ENCODE measurements at places on chromosomes 3 and 15. TPM values are rescaled to one million over a fixed set of nuclear protein-coding genes. Genes with fewer than 3 reads are reported as not detected.

Gene SCG3
- not detected for total RNA-seq

Gene TNNC1
- total RNA-seq, result 7.1 TPM

Gene SCAANT1
- total RNA-seq, result 2.9 TPM

Gene RARB
- not detected for total RNA-seq

Gene PAQR5
- total RNA-seq, result not detected

GRCh38 chr3:141940194-141940776 is 63.8 kb downstream of the ATP1B3 start:
- DNase-seq, result no peak

DNA sequence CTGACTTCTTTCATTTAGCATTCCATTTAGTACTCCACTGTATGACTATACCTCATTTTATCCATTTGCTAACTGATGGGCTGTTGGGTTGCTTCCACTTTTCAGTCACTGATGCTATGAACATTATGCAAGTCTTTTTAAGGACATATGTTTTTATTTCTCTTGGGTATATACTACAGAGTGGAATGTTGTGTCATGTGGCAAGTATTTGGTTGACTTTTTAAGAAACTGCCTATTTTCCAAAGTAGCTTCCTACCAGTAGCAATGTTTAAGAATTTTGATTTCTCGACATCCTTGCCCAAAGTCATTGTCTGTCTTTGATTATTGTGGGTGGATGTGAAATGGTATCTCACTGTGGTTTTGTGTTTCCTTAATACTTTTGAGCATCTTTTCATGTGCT is 110.1 kb upstream of the TPM1 start:
- DNase-seq, result no peak

DNA sequence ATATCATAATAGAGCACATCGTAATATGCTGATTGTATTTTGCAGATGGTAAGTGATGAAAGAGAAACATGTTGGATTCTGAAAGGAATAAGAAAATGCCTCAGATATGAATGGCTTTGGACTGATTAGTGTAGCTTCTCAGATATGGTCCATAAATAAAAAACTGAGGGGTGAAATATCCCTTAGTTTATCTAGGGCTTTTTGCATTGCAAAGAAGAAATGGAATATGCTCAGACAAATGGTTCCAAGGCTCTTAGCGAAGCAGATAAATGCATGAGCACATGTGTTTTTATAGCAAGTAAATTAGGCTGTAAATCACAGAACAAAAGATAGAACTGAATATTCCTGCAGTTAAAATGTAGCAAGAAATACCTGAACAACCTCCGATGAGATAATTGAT is 820.9 kb upstream of the GRM7 start:
- no peak for DNase-seq

DNA sequence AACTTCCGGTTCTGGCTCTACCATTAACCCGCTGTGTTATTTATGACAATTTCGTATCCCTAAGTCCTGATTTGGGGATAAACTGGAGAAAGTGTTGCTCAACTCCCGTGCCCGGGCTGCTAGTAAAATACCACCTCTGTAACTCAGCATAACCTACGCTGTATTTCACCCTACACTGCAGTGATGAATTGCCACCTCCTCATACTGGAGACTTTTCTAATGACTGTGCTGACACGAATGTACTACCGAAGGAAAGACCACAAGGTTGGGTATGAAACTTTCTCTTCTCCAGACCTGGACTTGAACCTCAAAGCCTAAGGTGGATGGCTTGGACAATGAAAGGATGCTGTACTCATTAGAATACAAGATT is 16.5 kb downstream of the SLC51A start:
- DNase-seq, result no peak

DNA sequence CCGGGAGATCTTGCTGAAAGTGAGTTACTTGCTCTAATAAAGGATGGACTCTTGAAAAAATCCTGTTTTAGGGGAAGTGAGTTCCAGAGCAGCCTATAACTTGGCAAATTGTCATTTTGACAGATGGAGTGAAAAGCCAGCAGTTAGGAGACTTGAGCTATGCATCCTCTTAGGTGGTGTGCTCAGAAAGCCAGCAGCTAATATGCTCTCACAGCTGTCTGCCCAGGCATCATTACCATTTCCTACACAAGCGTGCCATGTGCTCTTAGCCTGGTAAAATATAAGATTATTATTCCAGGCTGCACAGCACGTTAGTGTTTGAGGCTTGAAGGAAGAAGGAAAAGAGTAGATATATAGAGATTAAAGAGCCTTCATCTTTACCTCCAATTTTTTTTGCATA is 151.0 kb downstream of the CHL1 start:
- DNase-seq, result no peak

DNA sequence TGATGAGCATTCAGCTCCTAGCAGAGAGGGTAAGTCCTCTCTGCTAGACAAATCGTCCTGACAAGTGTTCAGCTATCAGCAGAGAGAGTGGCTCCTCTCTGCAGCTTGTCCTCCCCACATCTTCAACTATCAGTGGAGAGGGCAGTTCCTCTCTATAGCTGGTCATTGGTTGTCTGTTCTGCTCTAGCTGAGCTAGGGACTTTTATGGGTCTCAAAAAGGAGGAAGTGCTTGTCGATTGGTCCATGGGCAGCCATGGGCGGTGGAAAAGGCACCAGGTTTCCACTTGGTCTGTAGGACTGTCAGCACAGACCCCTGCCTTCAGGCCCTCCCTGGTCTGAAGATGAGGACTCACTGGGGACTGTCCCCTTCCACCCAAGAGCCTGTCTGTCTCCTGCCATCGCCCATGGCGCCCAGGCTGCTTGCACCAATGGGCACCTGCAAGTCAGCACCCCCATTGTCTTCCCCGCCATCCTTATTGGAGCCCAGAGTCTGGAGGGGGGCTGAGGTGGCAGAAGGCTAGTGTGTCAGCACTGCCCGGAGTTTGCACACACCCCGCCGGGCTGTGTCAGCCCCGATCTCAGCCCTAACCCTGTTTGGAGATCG is 264.7 kb downstream of the ZBBX start:
- no peak for DNase-seq

DNA sequence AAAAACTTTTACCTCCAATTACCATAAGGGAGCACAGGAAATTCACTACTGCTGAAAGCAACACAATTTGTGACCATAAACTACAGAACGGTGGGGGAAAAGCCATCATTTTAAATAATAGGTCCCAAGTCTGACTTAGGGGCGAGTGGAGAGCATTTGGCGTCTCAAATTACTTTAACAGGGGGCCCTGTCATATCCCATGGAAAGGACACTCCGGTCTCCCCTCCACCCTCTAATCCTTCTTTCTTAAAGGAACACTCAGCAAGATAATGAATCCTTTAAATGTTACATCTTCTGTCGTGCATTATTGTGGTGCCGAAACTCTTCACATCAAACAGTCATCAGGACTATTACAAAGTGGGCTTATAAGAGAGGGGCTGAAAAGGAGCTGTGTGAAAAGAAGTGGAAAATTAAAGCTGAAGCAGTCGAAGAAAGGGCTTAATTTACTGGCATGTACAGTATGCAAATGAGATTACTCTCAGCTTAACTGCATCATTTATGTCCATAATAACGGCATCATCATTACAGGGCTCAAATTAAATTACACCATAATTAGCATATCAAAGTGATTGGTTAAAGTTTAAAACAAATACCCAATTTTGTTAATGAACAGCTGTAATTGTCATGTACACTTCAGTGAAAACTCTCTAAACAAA is 342.2 kb downstream of the FOXP1 start:
- DNase-seq, result no peak

DNA sequence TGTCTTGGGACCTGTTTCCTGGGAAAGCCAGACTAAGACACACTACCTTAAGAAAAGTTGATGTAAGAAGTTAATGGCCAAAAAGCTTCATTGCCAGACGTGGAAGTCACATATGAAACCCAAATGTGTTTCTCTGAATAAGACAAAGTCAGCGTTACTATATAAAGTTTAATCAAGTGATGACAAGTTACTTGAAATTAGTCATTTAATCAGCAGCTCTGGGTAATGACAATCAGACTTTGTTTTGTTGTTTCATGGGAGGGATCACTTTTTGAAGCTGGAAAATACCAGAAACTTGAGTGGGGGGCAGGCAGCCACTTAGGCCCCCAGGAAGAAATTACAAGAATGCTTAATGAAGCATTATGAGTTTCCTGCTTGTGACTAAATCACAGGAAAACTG is 218.6 kb downstream of the PTPRG start:
- no peak for DNase-seq

DNA sequence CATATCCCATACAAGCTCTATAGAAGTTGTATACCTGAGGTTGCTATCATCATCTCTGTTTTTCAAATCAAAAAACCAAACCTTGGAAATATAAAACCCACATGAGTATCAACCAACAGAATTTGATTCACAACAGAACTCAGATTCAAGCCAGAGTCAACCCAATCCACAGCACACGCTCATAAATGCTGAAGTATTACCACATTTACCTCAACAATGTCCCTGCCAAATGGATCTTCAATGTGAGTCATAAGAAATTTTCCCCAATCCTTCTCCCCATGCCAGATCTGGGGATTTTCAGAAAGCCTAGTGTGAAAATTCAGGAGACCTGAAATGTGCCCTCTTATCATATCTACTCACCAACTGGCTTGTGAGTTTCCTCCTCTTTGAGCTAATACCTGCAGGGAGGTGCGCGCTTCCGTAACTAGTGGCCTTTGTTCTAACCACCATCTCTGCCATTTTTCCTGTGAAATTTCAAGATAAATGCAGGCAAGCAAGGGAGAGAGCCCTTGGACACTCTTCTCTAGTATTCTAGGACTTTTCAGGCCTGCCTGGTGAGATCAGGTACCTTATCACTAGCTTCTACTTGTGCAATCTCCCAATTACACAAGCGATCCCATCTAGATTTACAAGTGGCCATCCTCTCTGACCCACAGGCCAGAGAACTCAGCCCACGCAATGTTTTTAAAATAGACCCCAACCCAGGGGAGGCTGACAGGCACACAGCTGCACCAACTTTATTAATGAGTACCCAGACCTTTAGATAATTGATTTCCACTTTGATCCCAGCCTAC is 1076.9 kb upstream of the CFAP20DC start:
- DNase-seq, result no peak

- DNase-seq, result no peak
Observed at GRCh38 chr15:40892447-40893012, 1.7 kb upstream of the VPS18 start.
